Activated CD8-positive, alpha-beta memory T cell treated with anti-CD3 and anti-CD28 coated beads for 1 hour (primary cell): ENCODE measurements at places on chromosomes 11 and 22.

DNA sequence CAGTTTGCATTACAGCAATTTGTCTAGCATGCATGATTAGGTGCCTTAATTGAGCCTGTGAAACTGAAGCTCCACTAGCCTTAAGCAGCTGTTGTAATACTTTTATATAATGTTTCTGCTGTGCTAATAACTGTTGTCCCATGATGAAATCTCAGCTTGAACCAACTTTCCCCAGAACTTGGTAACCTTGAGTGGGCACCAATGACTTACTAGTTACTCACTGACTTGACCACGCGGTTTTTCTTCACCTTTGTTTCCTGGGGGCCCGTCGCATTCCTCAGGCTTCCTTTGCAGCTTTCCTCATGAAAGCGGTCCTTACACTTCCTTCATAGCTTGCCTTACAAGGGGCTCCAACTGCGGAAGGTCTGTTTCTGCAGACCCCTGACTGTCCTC, 11.2 kb upstream of the GLYATL1 start:
- DNase-seq: no peak

GRCh38 chr11:16909359-16910035, 104.7 kb downstream of the PLEKHA7 start:
- DNase-seq: no peak

GRCh38 chr11:114075891-114076441, 16.5 kb downstream of the ZBTB16 start:
- no peak for DNase-seq

DNA sequence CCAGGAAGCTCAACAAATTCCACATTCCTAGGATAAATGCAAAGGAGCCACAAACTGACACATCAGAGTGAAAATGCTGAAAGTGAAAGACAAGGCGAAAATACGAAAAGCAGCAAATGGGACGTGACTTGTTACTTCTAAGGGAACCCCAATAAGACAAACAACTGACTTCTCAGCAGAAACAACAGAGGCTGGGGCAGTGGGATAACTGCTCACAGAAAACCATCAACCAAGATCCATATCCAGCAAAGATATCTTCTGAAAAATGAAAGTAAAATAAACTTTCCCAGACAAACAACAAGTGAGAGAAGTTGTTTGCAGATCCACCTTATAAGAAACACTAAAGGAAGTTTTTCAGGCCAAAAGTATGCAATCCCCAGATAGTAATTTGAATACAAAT, 72.1 kb downstream of the DGCR2 start:
- no peak for DNase-seq
